ENCODE measurements at places on chromosomes 3 and 15.

- DNase-seq = no peak
These were observed 375.1 kb downstream of the PTPRG start for GRCh38 chr3:61936344-61936937.

GRCh38 chr3:14428087-14429033 is 26.0 kb downstream of the SLC6A6 start:
- no peak for DNase-seq

DNA sequence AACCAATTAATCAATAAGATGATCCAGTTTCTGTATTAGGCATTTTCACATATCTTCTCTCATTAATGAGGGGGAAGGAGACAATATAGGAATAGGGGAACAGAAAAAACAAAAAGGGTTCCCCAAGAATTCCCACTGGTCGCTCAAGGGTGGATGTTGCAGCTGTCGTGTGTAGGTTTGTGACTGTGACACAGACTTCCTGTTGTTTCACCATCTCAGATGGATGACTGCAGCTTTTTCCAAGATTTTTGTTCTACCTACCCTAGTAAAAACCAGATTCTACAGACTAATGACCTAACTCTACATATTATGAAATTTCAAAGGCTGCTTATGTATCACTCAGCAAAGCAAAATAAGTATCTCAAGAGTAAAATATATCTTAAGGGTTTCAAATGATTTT is 73.7 kb upstream of the MB21D2 start:
- no peak for DNase-seq

DNA sequence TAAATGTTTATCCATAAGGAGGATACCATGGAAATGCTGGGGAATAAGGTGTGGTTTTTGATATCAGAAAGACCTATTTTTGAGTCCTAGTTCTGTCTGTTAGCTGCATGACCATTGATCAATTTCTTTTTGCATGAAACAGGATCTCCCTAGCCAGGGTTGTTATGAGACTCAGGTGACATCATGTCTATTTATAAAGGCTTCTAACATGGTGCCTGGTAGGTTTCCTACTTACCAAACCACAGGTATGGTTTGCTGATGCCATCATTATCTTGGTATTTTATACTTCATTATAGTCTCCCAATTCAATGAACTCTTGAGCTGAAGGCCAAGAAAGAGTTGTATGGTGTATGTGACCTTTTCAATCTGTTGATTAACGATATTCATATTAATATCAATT is 144.0 kb downstream of the CLSTN2 start:
- DNase-seq = no peak

DNA sequence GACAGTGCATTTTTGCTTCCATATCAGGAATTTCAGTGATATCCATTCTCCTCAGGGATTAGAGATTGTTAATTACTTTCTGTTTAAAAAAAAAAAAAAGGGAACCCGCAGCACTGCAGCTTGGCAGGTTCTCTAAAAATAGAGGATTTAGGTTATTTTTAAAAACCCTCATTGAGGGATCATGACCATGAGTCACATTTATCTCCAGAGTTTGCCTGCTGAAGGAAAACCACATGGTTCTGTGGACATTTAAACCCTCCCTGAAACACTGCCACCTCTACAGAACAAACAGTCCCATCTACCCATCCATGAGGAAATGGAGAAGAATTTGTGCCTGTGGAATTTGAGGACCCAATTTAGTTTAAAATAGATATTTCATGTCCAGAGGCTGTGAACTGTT is 66.2 kb upstream of the UBE2E1 start:
- no peak for DNase-seq
